ENCODE measurements at places on chromosomes 5 and 9.

GRCh38 chr9:80208696-80209095 lies 636.9 kb downstream of the TLE4 start:
- no peak for DNase-seq

DNA sequence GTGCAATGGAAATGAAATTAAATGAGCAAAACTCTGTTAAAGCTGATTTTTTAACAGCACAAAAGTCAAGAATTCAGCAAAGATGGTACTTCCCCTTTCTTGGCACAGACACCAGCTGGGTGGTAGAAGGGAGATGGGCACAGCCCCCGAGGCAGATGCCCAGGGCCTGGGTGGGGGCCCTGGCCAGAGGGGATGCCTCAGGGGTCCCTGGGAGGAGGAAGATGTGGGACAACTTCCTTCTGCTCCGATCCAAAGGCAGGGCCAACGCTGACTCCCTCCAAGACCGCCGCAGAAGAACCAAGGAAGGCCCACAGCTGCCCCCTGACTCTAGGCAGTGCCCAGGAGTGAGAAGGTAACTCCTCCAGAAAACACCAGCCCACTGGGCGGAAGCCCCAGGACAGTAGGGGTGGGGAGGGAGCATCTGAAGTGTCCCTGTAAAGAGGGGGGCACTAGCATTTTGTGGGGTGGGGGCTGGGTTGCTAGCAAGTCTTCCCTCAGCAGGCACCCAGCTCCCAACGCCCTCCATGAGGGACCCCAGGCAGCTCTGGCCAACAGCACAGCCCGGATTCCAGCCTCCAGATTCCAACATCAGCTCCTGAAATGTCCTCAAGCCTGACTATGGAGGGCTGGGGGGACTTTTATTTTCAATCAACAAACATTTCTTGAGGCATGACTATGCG lies 4.9 kb downstream of the NACC2 start:
- DNase-seq, result no peak

- DNase-seq, result no peak
These were observed 559.4 kb upstream of the ADAMTS16 start for GRCh38 chr5:4580772-4581171.

GRCh38 chr5:132444061-132444460 lies 46.5 kb downstream of the IRF1 start:
- DNase-seq, result no peak

GRCh38 chr5:154567155-154567554 lies 89.1 kb upstream of the HAND1 start:
- DNase-seq, result no peak

DNA sequence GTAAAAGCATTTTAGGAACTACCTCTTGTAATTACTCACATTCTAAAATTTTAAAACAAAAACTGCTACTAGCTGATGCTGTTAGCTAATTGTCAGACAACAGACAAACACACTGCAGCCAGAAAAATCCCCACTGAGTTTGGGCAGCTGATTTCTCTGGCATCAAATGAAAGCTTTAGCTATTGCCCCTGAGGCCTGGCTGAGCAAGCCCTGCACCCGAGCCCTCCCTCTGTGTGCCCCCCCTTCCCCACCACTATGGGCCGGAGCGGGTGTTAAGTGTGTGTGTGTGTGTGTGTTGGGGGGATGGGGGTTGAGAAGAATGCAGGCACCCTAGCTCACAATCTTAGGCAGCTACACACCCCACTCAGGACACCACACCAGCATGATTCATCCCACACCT lies 2.4 kb downstream of the NEUROG1 start:
- DNase-seq, result no peak

DNA sequence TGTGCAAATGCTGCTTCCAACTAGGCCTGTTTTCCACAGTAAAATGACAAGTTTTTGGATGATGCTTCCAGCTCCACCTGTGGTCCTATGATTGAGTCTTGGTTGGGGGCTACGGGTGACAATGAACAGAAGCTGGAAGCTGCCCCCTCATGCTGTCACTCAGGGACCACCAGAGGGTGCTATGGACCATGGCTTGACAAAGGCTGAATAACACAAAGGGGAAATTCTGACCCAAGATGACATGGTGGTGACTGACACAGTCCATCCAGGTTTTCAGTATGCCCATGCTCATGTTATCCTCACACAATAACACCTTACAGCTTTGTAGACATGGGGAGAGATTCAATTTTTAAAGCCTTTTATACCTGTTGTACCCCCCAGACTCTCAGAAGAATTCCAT lies 23.9 kb upstream of the SAP30L start:
- no peak for DNase-seq

- peak; percentile 27 for DNase-seq
These were observed 51.7 kb downstream of the ARHGAP26 start for GRCh38 chr5:142821733-142822487.

- no peak for DNase-seq
These were observed 3.6 kb downstream of the GOLPH3 start for GRCh38 chr5:32170303-32171151.
